ENCODE measurements at places on chromosomes 1 and 21.

DNA sequence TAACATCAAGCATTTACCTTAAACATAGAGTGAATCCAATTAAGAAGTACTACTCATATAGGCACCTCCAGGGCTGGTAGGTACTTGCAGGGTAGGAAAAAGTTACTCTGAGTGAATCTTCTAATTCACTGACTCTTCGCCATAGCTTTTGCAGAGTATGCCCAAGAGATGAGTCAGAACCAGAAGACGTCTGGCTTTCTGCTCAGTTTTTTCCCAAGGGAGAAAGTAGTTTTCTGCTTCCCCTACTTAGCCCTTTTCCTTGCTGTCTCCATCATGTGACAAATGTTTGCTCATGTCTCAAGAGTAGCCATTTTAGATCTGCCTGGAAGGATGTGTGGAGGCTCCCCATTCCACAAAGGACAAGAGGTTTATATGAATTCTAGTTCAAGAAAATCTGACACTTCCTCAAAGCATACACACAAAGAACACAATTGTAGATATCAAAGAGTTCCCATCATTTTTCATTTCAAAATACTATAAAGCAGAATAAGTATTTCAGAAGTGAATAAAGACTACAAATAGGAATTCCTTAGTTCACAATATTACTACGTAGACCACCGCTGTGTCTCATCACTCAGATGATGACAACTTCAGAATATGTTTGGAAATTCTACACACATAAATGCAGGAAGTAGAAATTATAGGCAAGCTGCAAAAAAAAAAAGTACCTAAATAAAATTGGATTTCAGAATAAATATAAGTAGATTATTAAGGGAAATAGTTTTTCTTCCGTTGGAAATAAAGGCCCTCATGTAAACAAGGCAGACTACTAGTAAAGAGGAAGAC is 98.5 kb downstream of the ASH1L start:
- DNase-seq, result no peak

DNA sequence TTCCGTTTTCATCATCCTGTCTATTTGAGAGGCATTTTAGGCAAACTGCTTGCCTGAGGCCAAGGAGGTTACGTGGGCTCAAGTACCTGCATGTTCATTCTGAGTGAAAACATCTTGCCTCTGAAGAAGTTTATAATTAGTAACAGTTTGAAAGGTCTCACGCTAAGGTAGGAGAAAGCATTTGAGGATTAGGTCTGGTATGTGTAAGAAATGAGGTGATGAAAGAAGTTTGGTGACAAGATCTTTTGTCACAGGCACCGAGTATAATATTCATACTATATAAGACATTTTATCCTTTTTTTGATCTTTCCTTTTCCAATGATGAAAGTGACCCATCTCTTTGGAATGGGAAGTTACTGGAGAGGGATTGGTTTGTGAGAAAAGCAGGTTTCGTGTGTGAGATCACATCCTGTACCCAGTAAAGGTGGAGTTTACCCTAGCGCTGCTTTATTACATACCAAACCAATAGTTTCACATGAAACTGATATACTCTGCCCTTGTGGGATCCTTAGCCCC is 98.7 kb upstream of the PDC start:
- no peak for DNase-seq

DNA sequence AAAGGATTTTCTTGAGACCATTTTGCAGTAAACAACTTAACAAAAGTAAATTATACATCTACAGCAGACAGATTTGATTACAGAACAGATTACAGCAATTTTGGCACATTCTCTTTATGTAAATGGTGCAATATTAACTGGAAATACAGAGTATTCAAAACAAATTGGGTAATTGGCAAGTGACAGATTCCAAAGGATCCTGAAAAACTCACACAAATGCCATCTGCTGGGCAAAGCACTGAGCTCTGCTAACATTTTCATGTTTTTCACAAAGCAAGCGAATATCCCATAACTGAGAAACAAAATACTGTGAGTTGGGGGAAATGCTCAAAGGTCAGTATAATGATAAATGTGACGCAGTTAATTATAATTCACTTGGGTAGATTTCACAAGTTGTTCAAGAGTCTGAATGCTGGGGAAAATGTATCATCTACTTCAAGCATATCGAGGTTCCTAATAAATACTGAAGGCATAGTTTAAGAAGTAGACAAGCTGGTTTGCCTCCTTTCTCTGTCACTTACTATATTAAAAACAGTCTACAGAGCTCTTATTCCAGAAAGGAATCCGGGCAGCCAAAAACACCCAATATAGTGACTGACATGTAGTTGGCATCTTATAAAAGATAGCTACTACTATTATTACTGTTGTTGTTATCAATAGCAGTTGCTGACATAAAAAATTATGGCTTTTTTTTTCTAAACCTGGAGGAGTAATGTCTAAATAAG is 75.8 kb upstream of the SDC3 start:
- no peak for DNase-seq

DNA sequence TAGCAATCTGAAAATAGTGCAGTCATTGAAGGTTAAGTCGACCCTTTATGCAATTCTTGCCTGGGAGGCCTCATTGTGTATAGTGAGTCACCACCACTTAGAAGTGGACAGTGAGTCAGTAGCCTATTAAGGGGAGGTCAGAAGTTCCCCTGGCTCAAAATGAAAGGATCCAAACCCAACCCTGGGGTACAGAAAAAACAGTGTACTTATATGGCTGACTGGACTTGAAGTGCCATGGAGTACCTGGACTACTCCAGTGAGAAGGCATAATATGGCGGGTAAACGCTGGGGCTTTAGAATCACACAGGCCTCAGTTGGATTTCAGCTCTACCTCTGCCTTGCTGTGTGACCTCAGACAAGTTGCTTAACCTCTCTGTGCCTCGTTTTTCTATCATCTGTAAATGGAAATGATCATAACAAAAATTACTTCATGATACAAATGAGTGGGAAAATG is 2.2 kb upstream of the BCL9 start:
- DNase-seq, result no peak

DNA sequence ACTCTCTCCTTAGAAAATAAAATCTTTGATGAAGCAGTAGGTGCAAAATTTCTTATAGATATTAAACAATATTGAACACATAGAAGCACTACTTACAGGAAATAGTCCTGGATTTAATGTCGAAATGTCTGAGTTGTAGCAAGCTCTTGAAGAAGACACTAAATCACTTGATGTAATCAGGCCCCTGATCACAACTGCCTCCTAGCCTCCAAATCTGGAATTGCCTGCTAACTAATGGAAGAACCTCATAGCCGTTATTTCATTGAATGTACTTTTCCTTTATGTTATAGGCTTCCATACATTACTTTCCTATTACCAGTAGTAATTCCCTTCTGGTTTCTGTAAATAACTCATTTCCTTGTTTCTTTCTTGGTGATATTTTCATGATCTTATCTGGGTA is 675.7 kb upstream of the CHRM3 start:
- no peak for DNase-seq

DNA sequence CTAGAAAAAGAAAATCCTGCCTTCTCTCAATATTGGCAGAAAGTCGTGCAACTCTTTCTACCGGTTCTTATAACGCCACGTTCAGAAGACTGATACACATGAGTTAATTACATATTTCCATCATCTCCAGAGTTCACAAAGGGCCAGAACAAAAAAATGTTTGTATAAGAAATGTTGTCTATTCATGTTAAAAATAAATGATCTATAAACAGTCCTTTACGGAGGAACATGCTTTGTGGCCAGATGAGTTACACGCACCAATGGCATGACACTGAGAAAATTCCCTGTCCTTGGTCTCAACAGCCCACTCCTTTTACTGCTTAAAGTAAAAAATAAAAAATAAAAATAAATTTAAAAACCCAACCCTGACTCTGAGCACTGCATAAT is 29.5 kb downstream of the C2CD2 start:
- DNase-seq, result no peak

DNA sequence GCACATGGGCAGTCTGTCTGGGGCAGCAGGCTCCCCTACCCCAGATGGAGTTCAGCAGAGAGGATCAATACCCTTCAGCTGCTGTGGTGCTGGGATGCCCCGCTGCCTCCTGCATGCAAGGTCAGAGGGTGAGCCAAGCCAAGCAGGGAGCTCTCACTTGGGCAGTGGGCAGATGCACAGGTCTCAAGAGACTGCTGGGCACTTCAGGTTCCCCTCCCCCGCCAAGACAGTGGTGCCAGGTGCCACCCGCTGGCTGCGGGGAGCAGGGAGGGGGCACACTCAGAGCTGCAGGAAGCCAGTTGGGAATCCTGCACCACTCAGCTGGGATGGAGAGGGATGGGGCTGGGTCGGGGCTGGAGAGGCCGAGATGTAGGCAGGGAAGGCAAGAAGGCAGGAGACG is 15.8 kb upstream of the EVA1B start:
- no peak for DNase-seq

- DNase-seq, result no peak
Measured at GRCh38 chr1:171743081-171743870, 1.4 kb upstream of the VAMP4 start.

GRCh38 chr1:169796274-169796810 is 1.6 kb upstream of the METTL18 start:
- DNase-seq, result no peak

DNA sequence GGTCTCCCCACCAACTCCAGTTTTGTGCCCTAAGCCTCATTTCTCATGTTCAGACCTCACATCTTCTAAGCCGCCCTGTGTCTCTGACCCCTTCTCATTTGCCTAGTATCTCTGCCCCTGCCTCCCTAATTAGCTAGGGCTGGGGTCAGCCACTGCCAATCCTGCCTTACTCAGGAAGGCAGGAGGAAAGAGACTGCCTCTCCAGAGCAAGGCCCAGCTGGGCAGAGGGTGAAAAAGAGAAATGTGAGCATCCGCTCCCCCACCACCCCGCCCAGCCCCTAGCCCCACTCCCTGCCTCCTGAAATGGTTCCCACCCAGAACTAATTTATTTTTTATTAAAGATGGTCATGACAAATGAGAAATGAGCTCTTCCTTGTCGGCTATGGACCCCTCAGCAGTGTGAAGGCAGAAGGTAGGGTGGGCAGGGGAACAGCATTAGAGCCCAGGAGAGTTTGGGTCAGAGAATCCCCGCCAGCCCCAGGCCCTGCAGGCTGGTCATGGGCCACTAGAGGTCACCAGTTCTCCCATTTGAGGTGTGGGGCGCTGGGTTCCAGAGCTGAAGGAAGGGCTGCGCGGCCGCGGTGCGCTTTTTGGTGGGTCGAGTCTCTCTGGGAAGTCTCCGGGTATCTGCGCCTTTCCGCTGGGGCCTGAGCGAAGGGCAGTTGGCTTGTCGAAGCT is 11.5 kb downstream of the ADAMTSL4 start:
- DNase-seq, result peak; percentile 90

GRCh38 chr1:60255565-60255964 is 182.0 kb upstream of the C1orf87 start:
- DNase-seq, result no peak
